ENCODE measurements at places on chromosomes 1 and 21. TPM values are rescaled to one million over a fixed set of nuclear protein-coding genes. Genes with fewer than 3 reads are reported as not detected.
A peak's percentile ranks its signal among the peaks of the same experiment; 100 is the strongest.

- DNase-seq = no peak
These were observed 74.5 kb downstream of the FOXJ3 start for GRCh38 chr1:42260376-42261070.

DNA sequence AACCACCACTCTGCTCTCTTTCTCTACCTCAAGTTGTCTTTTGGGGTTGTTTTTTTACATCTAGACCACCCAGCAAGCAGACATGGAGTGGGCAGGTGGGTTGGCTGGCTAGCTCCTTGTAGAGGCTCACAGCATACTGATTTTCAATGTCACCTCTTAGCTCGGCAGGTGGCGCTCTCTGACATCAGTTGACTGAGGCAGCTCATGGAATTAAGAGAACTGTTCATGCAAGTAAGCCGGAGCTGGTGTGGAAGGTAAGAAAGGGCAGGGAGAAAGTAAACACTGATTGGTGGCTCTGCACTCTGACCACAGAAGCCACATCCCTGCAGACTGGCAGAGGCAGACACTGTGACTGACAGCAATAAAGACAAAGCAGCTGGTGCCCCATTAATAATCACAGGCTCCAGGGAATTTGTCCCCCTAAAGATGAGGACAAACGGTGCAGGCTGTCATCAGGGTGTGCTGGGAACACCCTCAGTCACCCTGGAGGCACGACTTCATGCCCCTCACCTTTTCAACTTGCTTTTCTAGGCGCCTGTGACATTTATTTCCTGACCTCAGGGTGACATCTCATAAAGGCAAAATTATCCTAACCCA lies 226.8 kb downstream of the LMX1A start:
- DNase-seq = peak; percentile 69

The RGS13 gene
- not detected for total RNA-seq

- no peak for DNase-seq
These were observed 254.4 kb downstream of the FAM72C start for GRCh38 chr1:143717434-143717833.

DNA sequence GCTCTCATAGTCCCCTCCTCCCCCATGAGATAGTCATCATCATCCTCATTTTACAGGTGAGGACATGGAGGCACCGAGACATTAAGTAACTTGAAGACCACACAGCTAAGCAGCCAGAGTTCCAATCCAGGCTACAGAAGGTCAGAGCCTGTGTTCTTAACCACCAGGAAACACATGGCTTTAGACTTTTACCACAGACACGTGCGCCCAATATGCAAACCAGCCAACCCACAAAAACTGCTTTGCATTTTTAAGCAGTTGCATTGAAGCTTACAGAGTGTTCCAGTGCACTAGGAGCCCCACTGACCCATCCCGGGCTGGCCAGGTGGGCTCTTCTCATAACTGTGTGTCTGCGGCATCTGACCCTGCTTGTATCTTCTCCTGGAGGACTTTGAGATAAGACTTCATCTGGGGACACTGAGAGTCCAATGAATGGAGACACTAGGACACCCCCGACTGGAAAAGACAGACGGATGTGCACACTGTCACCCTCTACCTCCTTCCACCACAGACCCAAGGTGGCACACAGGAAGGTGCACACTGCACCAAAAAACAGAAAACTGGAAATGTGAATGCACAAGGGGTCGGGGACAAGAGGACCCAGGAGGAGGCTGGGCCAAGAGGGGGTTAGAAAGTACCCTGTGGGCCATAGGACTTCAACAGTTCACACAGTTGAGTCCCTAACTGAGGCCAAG lies 56.4 kb downstream of the ETS2 start:
- no peak for DNase-seq

- DNase-seq = no peak
These were observed 30.9 kb upstream of the SLC35D1 start for GRCh38 chr1:67084765-67085318.

The CLCA4 gene
- total RNA-seq = not detected

The ATP1A2 gene
- 243 TPM for total RNA-seq

DNA sequence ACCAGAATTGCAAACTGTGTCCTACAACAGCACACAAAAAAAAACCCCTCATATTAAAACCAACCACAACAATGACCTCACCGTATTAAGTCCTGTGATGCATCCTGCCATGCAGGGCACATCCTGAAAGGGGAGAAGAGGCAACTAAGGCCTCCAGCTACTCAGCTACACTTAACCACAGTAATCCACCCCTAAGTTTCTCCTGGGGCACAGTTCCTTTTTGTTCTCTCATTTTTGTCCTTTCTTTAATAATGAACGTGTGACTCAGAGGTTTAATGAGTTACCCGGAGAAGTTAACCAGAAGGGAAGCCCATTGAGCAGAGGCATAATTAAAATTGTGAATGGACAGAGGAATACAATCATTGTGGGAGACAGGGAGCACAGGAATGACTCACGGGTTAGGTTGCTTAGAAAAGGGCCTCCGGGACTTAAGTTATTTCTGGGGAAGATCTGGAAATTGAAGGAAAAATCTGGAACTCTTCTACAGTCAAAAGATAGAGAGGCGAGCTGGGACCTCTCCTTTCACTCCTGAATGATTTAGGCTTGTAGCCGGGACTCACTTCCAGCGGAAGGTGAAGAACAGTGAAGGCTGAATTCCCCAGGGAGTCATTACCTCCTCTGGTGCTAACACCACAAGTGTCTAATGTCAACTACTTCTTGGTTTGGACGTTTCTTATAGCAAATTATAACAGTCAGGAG lies 36.9 kb upstream of the HIVEP3 start:
- no peak for DNase-seq

GRCh38 chr1:236535662-236536161 lies 11.9 kb downstream of the LGALS8 start:
- DNase-seq = no peak

The TMIGD3 gene
- total RNA-seq = 0.64 TPM

The SLC25A24 gene
- 18.4 TPM for total RNA-seq

DNA sequence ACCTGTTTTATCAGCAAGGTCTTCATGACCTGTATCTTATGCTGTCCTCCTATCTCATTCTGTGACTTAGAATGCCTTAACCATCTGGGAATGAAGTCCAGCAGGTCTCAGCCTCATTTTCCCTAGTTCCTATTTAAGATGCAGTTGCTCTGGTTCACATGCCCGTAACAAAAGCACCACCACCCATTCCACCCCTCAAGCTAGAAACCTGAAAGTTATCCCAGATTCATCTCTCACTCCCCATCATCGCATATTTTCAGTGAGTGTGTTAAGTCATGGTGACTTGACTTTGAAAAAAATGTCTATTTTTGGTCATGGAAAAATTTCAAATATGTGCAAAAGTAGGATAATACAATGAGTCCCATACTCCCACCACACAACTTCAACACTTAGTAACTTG lies 11.7 kb downstream of the HMGN2 start:
- no peak for DNase-seq

The TIAM1 gene
- total RNA-seq = 1.8 TPM

GRCh38 chr1:157932069-157932468 lies 61.4 kb upstream of the KIRREL1 start:
- no peak for DNase-seq

The FCRLA gene
- total RNA-seq = not detected

GRCh38 chr1:214979191-214979590 lies 103.3 kb upstream of the KCNK2 start:
- DNase-seq = no peak

DNA sequence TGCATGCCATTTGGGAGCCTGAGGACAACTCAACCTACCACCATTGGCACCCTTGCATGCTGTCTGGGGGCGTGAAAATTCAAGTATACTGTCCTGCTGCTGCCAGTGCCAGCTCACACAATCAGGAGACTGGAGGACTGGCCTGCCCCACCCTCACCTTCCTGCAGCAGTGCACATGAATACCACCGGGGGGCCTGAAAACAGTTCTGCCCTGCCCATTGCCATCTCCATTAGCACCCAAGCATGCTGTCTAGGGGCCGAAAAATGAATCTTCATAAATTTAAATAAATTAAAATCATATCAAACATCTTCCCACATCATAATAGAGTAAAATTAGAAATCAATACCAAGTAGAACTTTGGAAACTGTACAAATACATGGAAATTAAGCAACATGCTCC lies 322.1 kb upstream of the TMPRSS15 start:
- no peak for DNase-seq

GRCh38 chr1:91889717-91890459 lies 3.9 kb upstream of the TGFBR3 start:
- no peak for DNase-seq

The YY1AP1 gene
- total RNA-seq = 70.5 TPM

DNA sequence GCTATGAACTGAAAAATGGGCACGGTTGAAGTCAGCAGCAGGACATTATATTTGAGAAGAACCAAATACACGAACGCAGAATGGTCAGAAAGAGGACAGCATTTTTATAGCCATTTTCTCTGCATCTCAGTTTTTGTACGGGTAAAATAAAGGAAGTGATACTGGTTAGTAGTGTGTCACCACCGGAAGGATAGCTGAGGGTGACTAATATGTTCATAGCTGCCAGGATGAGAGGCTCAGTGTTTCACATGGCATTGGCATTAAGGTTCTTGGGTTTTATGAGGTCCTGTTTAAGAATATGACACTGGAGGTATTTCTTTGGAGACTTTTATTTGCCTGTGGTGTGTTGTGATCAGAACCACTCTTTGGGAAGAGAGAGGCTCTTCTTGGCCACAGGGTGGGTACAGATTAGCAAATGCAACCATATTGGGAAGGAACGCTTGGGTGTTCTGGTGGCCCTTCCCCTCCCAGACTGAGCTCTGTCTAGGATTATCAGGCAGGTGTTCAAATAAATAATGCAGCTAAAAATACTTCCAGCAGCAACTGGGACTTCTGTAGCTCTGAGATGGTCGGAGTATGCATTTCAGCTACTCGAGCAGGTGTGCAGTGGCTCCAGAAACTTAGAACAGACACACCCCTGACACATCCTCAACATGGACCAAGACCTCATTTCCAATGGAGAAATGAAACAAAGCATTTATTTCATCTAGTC lies 158.2 kb downstream of the PBX1 start:
- DNase-seq = no peak

The LRRC71 gene
- total RNA-seq = 0.17 TPM

- no peak for DNase-seq
These were observed 219.6 kb upstream of the C1orf174 start for GRCh38 chr1:4119516-4120220.

- DNase-seq = no peak
These were observed 27.6 kb downstream of the KIRREL1 start for GRCh38 chr1:158020886-158021620.

DNA sequence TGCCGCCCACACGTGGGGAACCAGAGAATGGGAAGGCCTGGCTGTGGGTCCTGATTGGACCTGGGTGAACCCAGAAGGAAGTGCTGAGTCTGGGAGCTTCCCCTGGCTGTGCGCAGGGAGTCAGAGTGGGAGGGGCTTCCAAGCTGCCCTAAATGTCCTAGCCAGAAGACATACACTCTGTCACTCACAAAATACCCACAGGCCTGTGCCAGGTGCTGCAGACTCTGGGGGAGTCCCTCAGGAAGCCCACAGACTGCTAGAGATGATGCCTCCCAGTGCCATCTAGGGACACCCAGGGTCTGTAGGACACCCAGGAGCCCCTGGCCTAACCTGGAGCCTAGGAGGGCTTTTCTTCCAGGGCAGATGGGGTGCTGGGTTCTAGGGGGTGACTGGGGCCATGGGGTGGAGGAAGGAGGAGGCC lies 33.7 kb upstream of the LRP8 start:
- no peak for DNase-seq

- no peak for DNase-seq
These were observed 38.0 kb downstream of the TRIM67 start for GRCh38 chr1:231199868-231200267.

GRCh38 chr1:27366113-27366410 lies 699 bp downstream of the MAP3K6 start:
- DNase-seq = peak; percentile 96

- no peak for DNase-seq
These were observed 430.6 kb downstream of the KIF26B start for GRCh38 chr1:245585252-245585959.

DNA sequence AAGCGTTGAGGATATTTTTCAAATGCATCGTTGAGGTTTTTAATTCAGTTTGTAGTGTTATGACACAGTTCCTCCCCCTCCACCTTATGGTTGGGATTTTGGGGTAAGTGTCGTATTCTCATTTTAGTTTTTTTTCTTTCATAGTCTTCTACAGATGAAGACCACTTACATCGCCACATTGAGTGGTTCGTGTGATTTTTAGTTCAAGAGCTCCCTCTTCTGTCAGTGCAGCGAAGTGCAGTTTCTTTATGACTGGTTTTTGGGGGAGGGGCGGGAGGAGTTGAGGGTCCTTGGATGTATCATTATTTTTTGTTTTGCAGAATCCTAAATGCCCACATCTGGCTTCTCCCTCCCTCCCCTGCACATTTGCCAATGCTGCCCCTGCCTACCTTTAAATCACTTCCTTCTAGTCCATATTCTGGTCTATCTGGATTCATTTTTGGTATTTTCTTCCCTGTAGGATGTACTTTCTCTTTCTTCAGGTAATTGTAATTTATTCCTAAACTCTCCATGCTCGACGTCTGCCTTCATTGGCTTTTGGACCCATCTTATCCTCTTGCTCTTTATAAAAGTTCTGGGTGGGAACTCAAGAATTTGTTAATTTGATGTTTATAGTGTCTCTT lies 433.1 kb downstream of the CAMTA1 start:
- DNase-seq = no peak

The S100A7 gene
- not detected for total RNA-seq

- no peak for DNase-seq
These were observed 658.3 kb downstream of the PTPRC start for GRCh38 chr1:199297174-199297573.

The AGL gene
- 59.7 TPM for total RNA-seq
